ENCODE measurements at places on chromosomes 2 and 18.

GRCh38 chr18:79259218-79259617 lies 136.5 kb upstream of the NFATC1 start:
- no peaks in the 10 kb centered on the region for H3K27me3 ChIP-seq
- H3K27ac ChIP-seq = no peak overlapping the region
- H3K36me3 ChIP-seq = no peaks in the 10 kb centered on the region
- H3K4me3 ChIP-seq = no peak overlapping the region

GRCh38 chr18:4232656-4233055 lies 222.5 kb downstream of the DLGAP1 start:
- H3K27me3 ChIP-seq = no peaks in the 10 kb centered on the region
- no peak overlapping the region for H3K4me3 ChIP-seq
- no peaks in the 10 kb centered on the region for H3K4me1 ChIP-seq
- H3K36me3 ChIP-seq = no peaks in the 10 kb centered on the region

- DNase-seq = no peak
- H3K36me3 ChIP-seq = no peaks in the 10 kb centered on the region
- no peak overlapping the region for H3K4me3 ChIP-seq
- no peak overlapping the region for H3K27ac ChIP-seq
These were observed 14.1 kb upstream of the ZDBF2 start for GRCh38 chr2:206260188-206261012.

DNA sequence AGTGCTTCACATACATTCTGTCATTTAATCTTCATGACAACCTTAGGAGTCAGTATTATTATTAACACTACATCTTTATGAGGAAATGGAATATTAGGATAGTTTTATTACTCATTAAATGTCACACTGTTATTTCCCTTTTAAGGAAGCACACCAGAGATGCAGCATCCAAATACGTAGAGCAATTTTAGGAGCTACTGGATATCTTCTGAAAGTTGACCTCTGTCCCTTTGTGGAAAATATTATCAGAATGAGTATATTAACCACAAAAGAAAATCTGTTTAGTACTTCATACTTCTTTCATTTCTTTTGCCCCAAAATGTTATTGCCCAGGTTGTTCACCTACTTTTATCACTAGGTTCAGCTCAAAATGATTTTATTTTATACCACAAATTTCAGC lies 72.9 kb upstream of the APCDD1 start:
- no peaks in the 10 kb centered on the region for H3K36me3 ChIP-seq
- no peak for DNase-seq
- no peak overlapping the region for H3K27ac ChIP-seq
- H3K27me3 ChIP-seq = no peaks in the 10 kb centered on the region
- no peak overlapping the region for H3K4me3 ChIP-seq

DNA sequence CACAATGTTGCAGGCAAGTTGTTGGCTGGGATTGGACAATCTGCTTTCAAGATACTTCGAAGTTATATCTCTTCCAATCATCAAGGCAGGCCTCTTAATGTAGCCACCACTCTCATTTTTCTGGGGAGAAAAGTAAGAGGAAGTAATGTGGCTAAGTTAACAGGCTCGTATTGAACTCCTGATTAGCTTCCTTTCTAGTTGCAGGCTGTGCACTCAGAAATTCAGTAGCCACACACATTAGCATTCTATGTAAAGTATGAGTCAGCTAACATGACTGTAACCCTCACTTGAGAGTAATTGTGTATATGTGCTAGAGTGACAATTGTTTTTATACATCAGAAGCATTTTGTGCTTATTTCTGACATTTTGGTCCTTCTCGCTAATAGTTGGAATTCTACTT lies 3.3 kb downstream of the TWSG1 start:
- H3K4me1 ChIP-seq = peaks cover 15% of the 10 kb centered on the region
- no peak overlapping the region for H3K4me3 ChIP-seq
- DNase-seq = no peak
- no peaks in the 10 kb centered on the region for H3K36me3 ChIP-seq
- H3K27me3 ChIP-seq = no peaks in the 10 kb centered on the region

GRCh38 chr2:70118798-70119454 lies 31.6 kb downstream of the PCBP1 start:
- H3K27me3 ChIP-seq = no peaks in the 10 kb centered on the region

GRCh38 chr2:63424329-63425078 lies 163.8 kb downstream of the WDPCP start:
- H3K4me1 ChIP-seq = no peaks in the 10 kb centered on the region
- no peaks in the 10 kb centered on the region for H3K27me3 ChIP-seq
- no peak overlapping the region for H3K4me3 ChIP-seq
- H3K27ac ChIP-seq = no peak overlapping the region

- no peaks in the 10 kb centered on the region for H3K36me3 ChIP-seq
- no peak overlapping the region for H3K27ac ChIP-seq
- no peak for DNase-seq
These were observed 270.0 kb upstream of the CDH19 start for GRCh38 chr18:66873899-66874298.

DNA sequence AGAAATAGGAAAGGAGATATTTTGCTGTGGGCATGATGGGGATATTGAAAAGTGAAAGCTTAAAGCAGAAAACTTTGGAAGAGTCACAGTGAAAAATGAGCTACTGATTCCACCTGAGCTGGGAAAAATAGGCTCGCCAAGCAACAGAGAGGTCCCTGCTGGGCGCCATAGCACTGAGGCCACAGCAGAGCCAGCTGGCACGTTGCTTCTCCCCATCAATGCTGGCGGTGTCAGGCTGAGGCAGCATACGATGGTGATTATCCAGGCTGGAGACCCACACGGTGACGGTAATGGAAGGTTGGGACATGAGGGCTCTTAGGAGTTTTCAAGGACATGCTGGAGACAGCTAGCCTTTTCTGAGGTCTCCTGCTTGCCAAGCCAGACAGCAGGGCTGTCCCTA lies 25.8 kb upstream of the DTNB start:
- no peak overlapping the region for H3K27ac ChIP-seq
- peak; percentile 5 for DNase-seq
- H3K36me3 ChIP-seq = no peaks in the 10 kb centered on the region
- no peaks in the 10 kb centered on the region for H3K27me3 ChIP-seq
- H3K4me1 ChIP-seq = no peaks in the 10 kb centered on the region

DNA sequence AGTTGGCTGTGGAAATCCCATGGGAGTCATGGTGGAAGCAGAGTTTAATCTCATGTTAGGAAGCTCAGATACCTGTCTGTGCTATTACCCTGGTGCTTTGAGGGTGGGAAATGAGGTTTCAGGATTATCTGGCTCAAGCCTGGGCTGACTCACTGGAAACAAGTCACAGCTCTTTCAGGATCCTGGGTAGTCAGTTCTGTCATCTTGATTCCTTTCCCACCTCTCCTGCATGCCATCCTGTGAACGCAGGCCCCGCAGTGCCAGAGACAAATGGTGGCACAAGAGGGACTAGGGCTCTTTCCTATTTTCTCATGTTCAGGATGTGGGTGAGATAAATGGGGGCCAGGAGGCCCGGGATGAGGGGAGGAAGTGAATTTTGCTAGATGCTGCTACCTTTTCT lies 3.7 kb upstream of the FAM136A start:
- H3K4me1 ChIP-seq = no peaks in the 10 kb centered on the region
- H3K4me3 ChIP-seq = no peak overlapping the region
- no peak overlapping the region for H3K27ac ChIP-seq
- no peak for DNase-seq
- H3K27me3 ChIP-seq = no peaks in the 10 kb centered on the region
- no peaks in the 10 kb centered on the region for H3K36me3 ChIP-seq

DNA sequence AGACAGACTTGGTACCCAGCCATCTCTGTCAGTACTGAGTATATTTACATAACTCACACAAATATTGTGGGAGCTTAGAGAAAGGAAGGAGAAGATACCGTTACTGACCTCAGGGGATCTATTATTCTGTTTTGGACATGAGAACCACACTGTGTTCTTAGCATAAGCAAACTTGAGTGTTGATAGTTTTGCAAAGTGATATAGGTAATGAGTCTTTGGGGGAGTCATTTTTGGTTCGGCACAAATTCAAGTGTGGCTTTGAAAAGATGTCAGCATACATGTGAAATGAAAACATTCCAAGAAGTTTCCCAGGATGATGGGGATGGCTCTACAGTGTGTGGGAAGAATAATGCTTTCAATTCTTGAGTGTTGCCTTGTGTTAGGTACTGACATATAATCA lies 24.1 kb downstream of the SMARCAL1 start:
- H3K4me1 ChIP-seq = no peaks in the 10 kb centered on the region
- no peak overlapping the region for H3K4me3 ChIP-seq
- no peak overlapping the region for H3K27ac ChIP-seq
- H3K27me3 ChIP-seq = no peaks in the 10 kb centered on the region
- peaks cover 57% of the 10 kb centered on the region for H3K36me3 ChIP-seq

GRCh38 chr18:56853961-56854360 lies 202.8 kb downstream of the WDR7 start:
- DNase-seq = no peak
- no peak overlapping the region for H3K27ac ChIP-seq
- H3K4me3 ChIP-seq = no peak overlapping the region
- H3K27me3 ChIP-seq = no peaks in the 10 kb centered on the region

- H3K27ac ChIP-seq = no peak overlapping the region
- H3K4me3 ChIP-seq = no peak overlapping the region
- DNase-seq = no peak
- H3K27me3 ChIP-seq = no peaks in the 10 kb centered on the region
These were observed 279.7 kb downstream of the OSR1 start for GRCh38 chr2:19078709-19079108.

DNA sequence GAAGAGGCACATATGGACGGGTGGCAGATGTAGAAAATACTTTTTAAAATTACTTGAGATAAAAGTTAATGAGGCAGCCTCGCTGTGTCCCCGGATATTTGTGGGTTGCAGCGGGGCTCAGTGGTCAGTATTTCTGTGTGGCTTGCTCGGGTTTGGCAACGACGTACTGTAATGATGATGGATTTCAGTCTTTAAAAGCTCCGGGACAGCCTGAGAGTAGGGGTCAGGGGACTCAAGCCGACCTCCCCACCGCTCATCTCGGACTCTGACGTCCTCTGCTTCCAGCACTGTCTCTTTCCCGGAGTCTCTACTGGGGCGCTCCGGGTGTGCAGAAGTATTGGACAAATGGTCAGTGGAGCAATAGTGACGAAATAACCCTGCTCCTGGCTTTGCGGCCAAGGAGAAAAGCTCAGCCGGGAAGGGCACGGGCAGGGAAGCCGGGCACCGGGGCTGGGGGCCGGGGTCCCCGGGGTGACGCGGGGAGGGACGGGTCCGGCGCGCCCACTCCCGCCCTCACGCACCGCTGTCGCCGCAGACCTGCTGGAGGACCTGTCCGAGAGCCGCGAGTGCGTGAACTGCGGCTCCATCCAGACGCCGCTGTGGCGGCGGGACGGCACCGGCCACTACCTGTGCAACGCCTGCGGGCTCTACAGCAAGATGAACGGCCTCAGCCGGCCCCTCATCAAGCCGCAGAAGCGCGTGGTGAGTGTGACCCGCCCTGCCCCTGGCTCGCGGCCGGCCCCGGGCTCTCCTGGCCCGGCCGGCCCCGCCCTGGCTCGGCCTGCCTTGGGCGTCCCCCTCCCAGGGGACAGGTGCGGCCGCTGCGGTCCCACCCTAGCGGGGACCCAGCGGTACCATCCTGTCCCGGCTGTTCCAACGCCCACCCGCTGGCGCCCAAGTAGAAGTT lies 7.3 kb downstream of the GATA6 start:
- H3K36me3 ChIP-seq = no peaks in the 10 kb centered on the region
- peak overlapping the region; percentile 51 for H3K27ac ChIP-seq
- no peaks in the 10 kb centered on the region for H3K27me3 ChIP-seq
- no peak for DNase-seq
- peak overlapping the region; percentile 15 for H3K4me3 ChIP-seq
- peaks cover 8% of the 10 kb centered on the region for H3K4me1 ChIP-seq

- DNase-seq = peak; percentile 72
- peaks cover 34% of the 10 kb centered on the region for H3K4me1 ChIP-seq
- H3K4me3 ChIP-seq = peak overlapping the region; percentile 74
- H3K36me3 ChIP-seq = peaks cover 6% of the 10 kb centered on the region
These were observed 668 bp upstream of the ANKRD12 start for GRCh38 chr18:9135912-9136314.

DNA sequence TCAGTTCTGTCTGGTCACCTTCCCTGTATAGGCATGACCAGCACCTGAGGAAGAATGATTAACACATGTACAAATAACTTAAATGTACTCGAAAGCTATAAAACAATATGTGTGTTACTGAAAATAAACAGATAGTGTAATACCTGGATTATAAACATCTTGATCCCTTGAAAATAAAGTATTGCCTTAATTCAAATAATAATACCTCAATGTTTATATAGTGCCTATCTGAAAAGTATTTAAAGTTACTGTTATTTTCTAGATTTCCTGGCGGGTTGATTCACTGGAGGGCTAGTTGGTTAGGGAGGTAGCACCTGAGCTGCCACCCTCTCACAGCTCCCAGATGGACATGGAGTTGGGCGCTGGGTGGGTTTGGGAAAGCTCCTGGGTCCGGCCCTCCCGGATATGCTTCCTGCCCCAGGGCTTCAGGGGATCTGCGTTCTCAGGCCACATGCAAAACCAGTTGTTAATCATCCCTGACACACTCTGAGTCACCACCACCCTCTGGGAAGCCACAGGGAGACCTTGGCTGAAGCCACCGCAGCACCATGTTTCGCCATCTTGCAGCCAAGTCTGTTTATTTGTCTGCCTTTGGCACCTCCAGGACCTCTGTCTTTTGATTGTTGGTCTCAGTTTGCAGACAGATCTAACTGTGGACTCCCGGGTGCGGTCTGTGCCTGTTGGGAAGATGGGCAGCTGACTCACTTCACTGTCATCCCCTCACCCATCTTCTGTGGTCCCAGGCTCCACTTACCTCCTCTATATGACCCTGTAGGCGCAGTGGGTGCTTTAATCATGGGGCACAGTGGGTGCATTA lies 35.3 kb downstream of the RAB31 start:
- no peak overlapping the region for H3K27ac ChIP-seq
- H3K36me3 ChIP-seq = no peaks in the 10 kb centered on the region
- no peak for DNase-seq
- peaks cover 8% of the 10 kb centered on the region for H3K4me1 ChIP-seq
- no peaks in the 10 kb centered on the region for H3K27me3 ChIP-seq

DNA sequence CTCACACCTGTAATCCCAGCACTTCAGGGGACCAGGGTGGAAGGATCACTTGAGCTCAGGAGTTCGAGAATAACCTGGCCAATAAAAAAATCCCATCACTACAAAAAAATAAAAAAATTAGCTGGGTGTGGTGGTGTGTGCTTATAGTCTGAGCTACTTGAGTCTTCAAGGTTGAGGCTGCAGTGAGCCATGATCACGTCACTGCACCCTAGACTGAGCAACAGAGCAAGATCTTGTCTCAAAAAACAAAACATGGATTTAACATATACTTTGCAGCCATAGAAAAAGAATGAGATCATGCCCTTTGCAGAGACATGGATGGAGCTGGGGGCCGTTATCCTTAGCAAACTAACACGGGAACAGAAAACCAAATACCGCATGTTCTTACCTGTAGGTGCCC lies 22.2 kb downstream of the SH2D6 start:
- H3K27ac ChIP-seq = peak overlapping the region; percentile 99
- H3K4me1 ChIP-seq = peaks cover 64% of the 10 kb centered on the region
- H3K4me3 ChIP-seq = no peak overlapping the region
- no peaks in the 10 kb centered on the region for H3K36me3 ChIP-seq
- peak; percentile 54 for DNase-seq
